ENCODE measurements at places on chromosomes 16 and 17.

- no peak for DNase-seq
Observed at GRCh38 chr17:7839190-7839875, 5.3 kb downstream of the KDM6B start.

- DNase-seq, result no peak
Observed at GRCh38 chr16:74111456-74111982, 185.1 kb upstream of the PSMD7 start.

DNA sequence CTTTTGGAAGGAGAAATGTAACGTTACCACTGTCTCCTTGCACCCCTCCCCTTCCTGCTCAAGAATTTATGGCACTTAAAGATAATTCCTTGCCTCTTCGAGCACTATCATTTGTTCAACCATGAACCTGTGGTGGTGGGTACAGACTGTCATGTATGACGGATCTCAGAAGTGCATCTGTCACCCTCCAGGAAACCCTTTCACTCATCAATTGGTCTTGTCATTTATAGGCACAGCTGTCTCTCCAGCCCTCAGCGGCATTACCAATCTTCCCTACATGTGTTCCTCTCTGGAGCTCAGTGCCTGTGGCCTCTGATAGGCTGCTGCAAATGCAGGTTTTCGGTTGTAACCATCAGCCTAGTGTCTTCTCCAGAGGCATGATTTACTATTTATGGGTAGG lies 15.0 kb downstream of the CNTNAP4 start:
- DNase-seq, result no peak

- no peak for DNase-seq
Observed at GRCh38 chr16:87028481-87029320, 288.5 kb downstream of the C16orf95 start.

DNA sequence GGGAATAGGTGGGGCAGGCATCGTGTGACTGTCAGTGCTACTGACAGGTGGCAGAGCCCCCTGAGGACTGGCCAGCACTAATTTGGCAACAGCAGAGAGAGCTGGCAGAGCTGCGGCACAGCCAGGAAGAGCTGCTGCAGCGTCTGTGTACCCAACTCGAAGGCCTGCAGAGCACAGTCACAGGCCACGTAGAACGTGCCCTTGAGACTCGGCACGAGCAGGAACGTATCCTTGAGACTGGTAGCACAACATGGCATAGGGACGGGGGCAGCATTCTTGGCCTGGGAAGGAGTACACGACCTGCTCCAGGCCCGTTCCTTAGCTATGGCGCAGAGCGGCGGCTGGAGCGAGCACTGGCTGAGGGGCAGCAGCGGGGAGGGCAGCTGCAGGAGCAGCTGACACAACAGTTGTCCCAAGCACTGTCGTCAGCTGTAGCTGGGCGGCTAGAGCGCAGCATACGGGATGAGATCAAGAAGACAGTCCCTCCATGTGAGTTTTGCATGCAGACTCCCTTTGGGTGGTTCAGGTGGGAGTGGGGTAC lies 3.0 kb upstream of the NRN1L start:
- DNase-seq, result no peak

DNA sequence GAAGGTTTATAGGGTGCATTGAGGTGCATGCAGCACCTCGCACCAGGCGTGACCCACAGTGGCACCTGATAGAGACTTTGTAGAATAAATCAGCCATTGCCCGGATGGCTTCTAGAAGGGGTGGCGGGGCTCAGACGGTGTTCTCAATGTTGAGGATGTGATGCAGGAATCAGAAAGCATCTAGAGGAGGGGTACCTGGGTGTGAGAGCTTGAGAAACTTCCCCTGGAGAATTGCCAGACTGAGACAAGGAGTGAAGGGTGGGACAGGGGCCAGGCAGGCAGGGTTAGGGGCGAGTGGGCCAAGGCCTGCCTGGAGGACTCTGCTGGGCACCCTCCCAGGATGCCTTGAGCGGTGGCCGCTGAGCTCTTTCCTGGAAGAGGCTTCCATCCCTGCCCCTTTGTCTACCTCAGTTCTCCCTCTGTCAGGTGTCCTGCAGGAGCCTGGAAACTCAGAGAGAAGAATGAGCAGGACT lies 9.3 kb upstream of the ADGRG1 start:
- no peak for DNase-seq

DNA sequence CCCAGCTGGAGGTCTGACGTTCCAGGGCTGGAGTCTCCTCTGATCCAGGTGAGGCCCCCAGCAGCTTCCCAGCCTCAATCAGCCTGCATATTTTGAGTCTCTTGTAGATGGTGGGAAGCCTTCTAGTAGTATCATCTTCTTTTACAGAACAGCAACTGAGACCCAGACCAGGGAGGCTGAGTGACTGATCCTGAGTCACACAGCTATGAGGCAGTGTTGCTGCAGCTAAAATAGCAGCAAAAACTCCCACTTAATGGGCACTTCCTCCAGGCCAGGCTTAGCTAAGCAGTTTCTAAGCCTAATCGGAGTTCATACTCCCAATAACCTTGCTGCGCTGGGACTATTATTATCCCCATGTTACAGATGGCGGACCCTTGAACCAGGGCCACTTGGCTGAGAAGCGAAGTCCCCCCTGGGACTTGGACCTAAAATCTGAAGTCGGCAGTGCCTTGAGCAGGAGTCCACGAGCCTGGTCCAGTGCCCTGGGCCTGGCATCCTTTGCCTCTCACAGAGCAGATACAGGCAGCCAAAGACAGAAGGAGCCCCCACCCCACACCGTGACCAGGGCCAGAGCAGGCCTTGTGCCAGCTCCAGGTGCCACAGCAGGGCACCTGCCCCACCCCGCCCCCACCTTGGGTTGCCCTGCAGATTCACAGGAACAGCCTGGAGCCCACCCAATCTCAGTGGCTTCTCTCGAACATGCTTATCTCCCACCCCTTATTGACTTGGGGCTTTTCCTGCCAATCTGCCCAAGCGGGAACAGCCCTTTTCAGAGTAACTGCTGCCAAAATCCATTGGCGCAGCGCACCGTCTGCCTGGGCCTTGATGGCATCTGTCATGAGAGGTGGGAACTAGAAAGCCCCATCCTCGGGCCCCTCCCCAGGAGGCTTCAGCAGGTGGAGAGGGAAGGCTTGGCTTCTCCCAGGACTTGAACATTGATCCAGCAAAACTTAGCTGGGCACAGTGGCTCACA lies 65.1 kb downstream of the SOCS1 start:
- no peak for DNase-seq

DNA sequence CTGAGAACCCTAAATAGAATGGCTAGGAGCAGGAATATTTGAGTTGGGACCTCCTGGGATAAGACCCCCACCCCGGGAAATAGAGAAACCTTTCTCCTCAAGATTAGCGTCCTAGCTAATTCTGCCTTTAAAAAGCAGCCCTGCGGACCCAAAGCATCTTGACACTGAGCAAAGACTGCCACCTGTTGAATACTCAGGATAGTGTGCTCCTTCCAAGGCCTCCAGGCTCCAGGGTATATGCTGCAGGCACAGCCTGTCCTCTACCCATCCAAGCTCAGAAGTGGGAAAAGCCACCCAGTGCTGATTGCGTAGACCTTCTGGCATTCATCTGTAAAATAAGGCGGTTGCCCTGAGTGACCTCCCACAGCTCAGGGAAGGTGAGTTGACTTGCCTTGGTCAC lies 456.2 kb upstream of the DYNLRB2 start:
- DNase-seq, result no peak

DNA sequence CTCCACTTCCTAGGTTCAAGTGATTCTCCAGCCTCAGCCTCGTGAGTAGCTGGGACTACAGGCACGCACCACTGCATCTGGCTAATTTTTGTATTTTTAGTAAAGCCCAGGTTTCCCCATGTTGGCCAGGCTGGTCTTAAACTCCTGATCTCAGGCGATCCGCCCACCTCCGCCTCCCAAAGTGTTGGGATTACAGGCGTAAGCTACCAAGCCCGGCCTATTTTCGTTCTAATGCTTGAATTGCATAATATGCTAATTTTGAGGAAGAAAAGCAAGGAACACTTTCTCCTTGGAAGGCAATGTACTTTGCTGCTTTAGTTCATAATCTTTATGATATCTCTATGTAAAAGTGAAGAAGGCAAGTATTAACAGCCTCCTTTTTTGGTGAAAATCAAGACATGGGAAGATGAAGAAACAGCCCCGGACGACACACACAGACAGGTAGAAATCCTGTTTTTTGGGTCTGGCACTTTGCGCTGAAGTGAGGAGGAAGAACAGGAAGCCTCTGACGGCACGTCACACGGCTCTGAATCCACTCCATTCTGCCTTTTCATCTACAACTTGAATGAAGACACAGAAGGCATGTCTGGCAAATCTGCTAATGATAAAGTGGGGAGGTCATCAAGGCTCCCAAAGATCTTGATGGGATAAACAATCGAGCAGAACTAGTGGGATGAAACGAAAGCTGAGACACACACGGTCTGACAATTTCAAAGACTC lies 24.9 kb downstream of the VPS53 start:
- DNase-seq, result no peak

DNA sequence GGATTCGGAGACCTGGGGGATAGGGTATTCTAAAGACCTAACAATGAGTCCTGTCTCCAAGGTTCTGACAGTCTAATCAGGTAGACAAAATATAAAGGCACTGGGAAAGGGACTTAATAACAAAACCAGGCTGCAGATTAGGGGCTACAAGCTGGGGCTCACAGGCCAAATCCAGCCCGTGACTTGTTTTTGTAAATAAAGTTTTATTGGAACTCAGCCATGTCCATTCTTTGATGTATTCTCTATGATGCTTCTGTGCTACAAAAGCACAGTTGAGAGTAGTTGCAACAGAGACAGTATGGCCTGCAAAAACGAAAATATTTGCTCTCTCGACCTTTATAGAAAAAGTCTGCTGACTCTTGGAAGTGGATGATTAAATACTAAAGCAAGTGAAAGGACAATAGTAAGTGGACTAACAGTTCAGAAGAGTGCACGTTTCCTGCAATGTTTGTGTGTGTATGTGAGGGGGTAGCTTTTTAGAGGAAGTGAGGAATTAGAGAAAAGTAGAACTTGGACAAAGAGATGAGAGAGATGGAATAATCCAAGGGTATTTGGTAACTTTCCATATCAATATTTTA lies 115.4 kb upstream of the ZFHX3 start:
- no peak for DNase-seq

- no peak for DNase-seq
Observed at GRCh38 chr16:3030222-3031212, 6.2 kb downstream of the BICDL2 start.

- DNase-seq, result no peak
Observed at GRCh38 chr16:2710711-2711231, 9.3 kb downstream of the PRSS27 start.

GRCh38 chr17:37741341-37742115 lies 3.3 kb downstream of the HNF1B start:
- no peak for DNase-seq

- DNase-seq, result no peak
Observed at GRCh38 chr16:61877436-61877835, 158.8 kb downstream of the CDH8 start.

- no peak for DNase-seq
Observed at GRCh38 chr16:19119564-19119963, 5.8 kb downstream of the ITPRIPL2 start.

GRCh38 chr17:72122765-72123529 lies 2.1 kb downstream of the SOX9 start:
- DNase-seq, result no peak

DNA sequence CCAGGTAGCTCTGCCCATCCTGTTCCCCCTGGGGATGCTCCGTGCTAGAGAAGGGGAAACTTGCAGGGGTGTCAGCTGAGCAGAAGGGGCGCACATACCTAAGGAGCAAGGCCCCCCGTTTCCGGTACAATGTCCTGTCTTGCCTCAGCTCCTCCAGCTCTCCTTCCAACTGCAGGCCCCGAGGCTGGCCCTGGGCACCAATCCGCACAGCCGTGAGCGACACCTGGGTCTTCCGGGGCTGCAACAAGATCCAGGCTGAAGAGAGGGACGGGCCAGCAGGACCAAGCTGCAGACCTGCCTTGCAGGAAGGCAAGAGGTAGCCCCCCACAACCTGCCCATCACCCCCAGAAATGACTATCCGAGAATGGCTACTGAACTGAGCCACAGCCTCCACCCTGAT lies 102.6 kb downstream of the RMI2 start:
- DNase-seq, result no peak

GRCh38 chr17:44386182-44386525 lies 3.3 kb downstream of the ITGA2B start:
- DNase-seq, result no peak

GRCh38 chr16:72793017-72793416 lies 254.9 kb downstream of the ZFHX3 start:
- no peak for DNase-seq

DNA sequence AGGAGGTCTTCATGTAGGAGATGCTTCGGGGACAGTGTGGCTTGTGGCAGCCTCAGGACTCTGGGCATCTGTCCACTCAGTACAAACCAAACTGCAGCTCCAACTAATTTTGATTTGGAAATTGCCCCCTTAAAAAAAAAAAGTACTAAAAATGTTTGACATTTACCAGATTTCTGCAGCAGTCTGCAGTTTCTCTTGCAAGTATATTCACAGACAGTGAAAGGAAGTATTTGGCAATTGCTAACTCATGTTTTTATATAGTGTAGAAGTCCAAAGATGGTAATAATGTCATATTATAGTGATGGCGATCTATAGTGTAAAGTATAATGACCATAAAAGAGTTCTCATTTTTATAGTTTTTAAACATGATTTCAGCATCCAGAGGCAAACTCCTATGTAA lies 218.6 kb downstream of the PRKCA start:
- no peak for DNase-seq

- no peak for DNase-seq
Observed at GRCh38 chr16:55392701-55393100, 68.7 kb downstream of the IRX6 start.

DNA sequence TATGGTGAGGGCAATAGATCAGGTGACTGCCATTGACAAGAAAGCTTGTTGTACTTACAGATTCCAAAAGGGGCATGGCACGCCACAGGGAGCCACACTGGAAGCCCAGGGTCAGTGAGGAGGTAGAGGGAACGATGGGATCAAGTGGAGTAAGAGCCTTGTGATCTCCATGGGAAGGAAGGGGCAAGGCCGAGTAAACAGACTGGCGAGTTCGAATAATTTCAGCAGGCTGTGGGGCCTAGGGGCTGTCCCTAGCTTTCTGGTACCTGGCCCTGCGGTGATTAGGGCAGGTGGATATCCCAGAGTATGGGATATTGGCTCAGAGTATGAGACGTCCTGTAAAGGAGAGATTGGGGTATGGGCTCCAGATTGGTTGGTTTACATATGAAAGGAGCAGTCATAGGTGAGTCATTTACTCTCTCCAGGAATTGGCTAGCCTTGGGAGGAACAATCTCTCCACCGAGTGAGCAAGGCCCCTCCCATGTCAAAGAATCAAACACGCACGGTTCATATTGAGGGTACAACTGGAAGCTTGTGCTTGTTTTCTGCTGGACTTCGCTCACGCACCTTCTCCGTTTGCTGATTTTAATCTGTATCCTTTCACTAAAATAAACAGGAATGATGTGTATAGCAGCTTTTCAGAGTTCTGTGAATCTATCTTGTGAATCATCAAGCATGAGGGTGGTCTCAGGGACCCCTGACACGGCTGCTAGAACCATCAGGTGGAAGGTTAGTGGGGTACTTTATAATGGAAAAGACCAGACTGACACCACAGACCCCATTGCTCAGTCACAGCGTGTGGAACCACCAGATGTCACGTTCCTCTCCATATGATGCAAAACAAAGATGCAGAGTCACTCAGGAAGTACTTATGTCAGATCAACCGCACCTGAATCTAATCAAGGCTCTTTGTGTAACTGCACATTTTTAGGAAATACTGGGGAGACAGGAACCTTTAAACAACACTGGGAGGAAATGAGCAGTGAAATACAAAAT lies 27.9 kb downstream of the GABARAPL2 start:
- DNase-seq, result no peak

GRCh38 chr16:80277182-80277581 lies 263.6 kb upstream of the DYNLRB2 start:
- no peak for DNase-seq

GRCh38 chr16:11561454-11561805 lies 25.3 kb downstream of the LITAF start:
- no peak for DNase-seq

Data from HS-27A (cell line).